Caudate nucleus (tissue), 63 donors: ENCODE measurements at places on chromosomes 16 and 17.

DNA sequence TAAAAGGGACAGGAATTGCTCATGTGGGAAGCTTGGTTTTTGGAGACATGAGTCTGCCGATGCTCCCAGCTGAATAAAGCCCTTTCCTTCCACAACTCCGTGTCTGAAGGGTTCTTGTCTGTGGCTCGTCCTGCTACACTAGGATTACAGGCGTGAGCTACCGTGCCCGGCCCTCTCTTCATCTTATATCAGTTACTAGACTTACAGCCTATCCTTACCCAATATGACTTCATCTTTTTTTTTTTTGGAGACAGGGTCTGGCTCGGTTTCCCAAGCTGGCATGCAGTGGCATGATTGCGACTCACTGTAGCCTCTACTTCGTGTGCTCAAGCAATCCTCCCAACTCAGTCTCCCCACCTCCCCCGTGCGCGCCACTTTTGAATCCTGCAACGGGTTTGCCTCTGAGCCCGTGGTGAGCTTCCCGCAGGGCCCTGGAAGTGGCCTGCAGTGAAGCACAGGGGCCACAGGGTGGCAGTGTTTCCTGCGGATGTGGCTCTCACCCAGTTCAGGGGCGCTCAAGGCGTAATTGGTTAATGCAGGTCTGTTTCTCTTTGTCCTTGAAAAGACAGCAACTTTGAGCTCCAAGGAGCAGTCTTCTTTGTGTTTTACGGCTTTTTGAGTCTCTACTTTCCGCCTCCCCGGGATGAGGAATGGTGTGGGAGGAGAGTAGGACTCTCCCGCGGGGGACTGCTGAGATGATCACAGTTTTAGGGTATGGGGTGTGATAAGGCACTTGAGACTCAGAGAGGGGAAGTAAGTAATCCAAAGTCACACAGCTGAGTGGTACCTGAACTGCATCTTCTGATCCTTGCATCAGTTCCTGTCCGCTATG is 22.7 kb upstream of the GPRC5B start:
- peak; percentile 25 for DNase-seq

GRCh38 chr16:49964973-49965372 is 60.1 kb upstream of the CNEP1R1 start:
- no peak for DNase-seq

GRCh38 chr17:38587203-38587602 is 18.5 kb downstream of the SRCIN1 start:
- DNase-seq, result no peak

GRCh38 chr17:28282596-28282995 is 36.4 kb upstream of the TMEM97 start:
- no peak for DNase-seq

- no peak for DNase-seq
Measured at GRCh38 chr17:65279456-65279855, 142.3 kb downstream of the RGS9 start.

DNA sequence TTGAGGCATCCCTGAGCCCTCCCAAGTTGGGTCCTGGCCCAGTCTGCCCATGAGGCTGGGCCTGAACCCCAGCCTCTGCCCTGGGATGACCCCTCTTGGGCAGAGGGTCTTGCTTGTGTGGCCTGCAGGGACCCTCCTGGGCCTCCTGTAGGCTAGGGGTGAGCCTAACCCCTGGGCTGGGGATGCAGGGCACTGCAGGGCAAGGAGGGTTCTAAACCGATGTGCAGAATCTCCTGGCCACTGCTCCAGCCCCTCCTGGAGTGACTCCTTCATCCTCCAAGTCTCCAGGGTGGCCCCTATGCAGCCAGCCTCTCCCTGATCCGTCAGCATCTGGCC is 37.5 kb downstream of the LGALS9 start:
- DNase-seq, result no peak

- DNase-seq, result no peak
Measured at GRCh38 chr16:83819361-83819760, 11.6 kb downstream of the HSBP1 start.

- DNase-seq, result no peak
Measured at GRCh38 chr16:22719945-22720344, 94.0 kb upstream of the HS3ST2 start.

- no peak for DNase-seq
Measured at GRCh38 chr16:6732166-6732565, 600.5 kb upstream of the RBFOX1 start.

GRCh38 chr17:30360086-30360808 is 18.5 kb upstream of the CPD start:
- no peak for DNase-seq

- DNase-seq, result no peak
Measured at GRCh38 chr16:2359919-2360318, 19.4 kb upstream of the ABCA3 start.

GRCh38 chr16:88524973-88525662 is 45.1 kb upstream of the ZC3H18 start:
- no peak for DNase-seq

- no peak for DNase-seq
Measured at GRCh38 chr17:78450696-78451345, 72.4 kb downstream of the PGS1 start.

DNA sequence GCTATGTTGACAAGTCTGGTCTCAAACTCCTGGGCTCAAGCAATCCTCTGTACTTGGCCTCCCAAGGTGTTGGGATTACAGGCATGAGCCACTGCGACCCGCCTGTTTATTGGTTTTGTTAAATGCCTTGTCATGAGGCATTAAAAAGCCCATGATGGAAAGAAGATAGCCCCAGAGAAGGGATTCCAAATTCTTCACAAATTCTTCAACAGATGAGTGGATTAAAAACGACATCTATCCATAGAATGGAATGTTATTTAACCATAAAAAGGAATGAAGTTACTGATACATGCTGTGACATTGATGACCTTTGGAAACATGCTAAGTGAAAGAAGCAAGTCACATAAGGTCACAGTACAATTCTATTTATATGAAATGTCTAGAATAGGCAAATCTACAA is 4.7 kb downstream of the SGF29 start:
- no peak for DNase-seq
